Stimulated activated CD4-positive, alpha-beta T cell treated with anti-CD3 and anti-CD28 coated beads, Interleukin-1b, Interleukin-23, amount 100 ng/mL, for 48 hours (primary cell): ENCODE measurements at places on chromosomes 6 and 20.

GRCh38 chr6:21999012-21999528 is 297.8 kb downstream of the PRL start:
- no peak for DNase-seq

GRCh38 chr6:34044945-34045595 is 100.8 kb downstream of the GRM4 start:
- no peak for DNase-seq

- no peak for DNase-seq
Measured at GRCh38 chr20:53917145-53918019, 153.0 kb downstream of the BCAS1 start.

DNA sequence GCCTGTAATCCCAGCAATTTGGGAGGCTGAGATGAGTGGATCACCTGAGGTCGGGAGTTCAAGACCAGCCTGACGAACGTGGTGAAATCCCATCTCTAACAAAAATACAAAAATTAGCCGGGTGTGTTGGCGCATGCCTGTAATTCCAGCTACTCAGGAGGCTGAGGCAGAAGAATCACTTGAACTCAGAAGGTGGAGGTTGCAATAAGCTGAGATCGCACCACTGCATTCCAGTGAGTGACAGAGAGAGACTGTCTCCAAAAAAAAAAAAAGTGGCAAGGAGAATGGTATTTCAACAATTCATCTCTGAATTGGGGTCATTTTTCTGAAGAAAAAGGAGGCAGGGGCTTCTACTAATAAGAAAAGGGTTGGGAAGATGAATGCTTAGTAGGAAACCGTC is 111.5 kb upstream of the NHSL1 start:
- DNase-seq = no peak

- DNase-seq = no peak
Measured at GRCh38 chr6:53658992-53659391, 6.6 kb downstream of the KLHL31 start.

GRCh38 chr6:73704260-73704659 is 8.3 kb downstream of the CD109 start:
- DNase-seq = peak; percentile 62
